ENCODE measurements at places on chromosomes 4 and X. TPM values are rescaled to one million over a fixed set of nuclear protein-coding genes. Genes with fewer than 3 reads are reported as not detected.

FGF13 gene
- 0.10 TPM for polyA plus RNA-seq

VCX3A gene
- polyA plus RNA-seq = not detected

PDCL2 gene
- polyA plus RNA-seq = not detected

TMSB15C gene
- polyA plus RNA-seq = 1.5 TPM

GLA gene
- 38.3 TPM for polyA plus RNA-seq

GRCh38 chr4:120005527-120005926 is 61.1 kb downstream of the MAD2L1 start:
- H3K4me3 ChIP-seq = no peak overlapping the region
- H3K4me1 ChIP-seq = peaks cover 2% of the 10 kb centered on the region
- H3K27me3 ChIP-seq = no peaks in the 10 kb centered on the region
- H3K36me3 ChIP-seq = no peaks in the 10 kb centered on the region
- no peak overlapping the region for H3K27ac ChIP-seq

DNA sequence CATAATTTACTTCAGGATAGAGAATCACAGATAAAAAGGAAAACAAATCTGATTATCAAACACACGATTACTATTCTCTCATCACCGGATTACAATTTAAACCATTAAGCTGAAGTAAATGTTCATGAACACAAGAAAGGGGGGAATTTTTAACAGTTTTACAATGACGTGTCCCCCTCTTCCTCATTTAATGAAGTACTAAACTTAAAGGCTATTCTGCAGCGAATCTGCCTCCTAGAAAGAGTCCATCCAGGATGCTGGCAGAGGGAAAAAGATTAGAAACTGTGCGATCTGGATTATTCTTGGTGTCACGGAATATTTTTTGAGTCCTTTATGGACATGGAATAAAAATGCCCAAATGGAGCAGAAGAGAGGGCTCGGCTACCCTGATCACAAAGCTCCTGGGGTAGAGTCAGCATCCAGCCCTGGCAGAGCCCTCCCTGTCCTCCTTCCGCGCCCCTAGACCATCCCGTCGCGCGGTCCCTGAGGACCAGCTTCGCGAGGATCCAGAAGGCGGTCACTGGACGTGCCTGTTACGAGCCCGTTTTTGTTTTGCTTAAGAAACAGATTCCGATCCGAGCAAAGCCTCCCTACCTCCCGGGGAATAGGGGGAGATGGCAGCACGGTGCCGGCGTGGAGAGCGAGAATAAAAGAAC is 1.2 kb downstream of the ELF2 start:
- DNase-seq = no peak
- peak overlapping the region; percentile 78 for H3K27ac ChIP-seq
- H3K27me3 ChIP-seq = no peaks in the 10 kb centered on the region
- H3K4me1 ChIP-seq = peaks cover 16% of the 10 kb centered on the region
- H3K36me3 ChIP-seq = no peaks in the 10 kb centered on the region

GRCh38 chr4:70734168-70734954 is 12.6 kb downstream of the RUFY3 start:
- DNase-seq = no peak
- H3K27ac ChIP-seq = peak overlapping the region; percentile 71
- H3K4me3 ChIP-seq = peak overlapping the region; percentile 15
- H3K4me1 ChIP-seq = peaks cover 12% of the 10 kb centered on the region
- H3K27me3 ChIP-seq = no peaks in the 10 kb centered on the region

DNA sequence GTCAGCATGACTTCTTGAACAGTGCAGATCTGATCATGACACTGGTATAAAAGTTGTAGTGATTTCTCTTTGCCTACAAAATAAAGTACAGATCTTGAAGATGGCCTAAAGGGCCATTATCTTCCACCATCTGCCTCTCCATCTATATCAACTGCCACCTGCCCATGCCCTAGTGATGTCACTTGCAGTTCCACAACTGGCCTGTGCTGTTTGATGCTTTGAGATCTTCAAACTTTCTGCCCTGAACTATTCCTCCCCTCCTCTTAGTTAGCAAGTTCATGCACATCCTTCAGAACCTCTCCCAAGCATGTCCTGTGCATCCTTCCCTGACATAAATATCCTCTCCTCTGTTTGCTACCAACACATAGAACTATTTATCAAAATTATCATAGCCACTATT is 217.0 kb downstream of the SOWAHB start:
- H3K4me3 ChIP-seq = no peak overlapping the region
- H3K27ac ChIP-seq = no peak overlapping the region
- no peaks in the 10 kb centered on the region for H3K4me1 ChIP-seq
- no peaks in the 10 kb centered on the region for H3K27me3 ChIP-seq

GRCh38 chrX:16023790-16024734 is 99.3 kb upstream of the GRPR start:
- H3K4me1 ChIP-seq = peaks cover 32% of the 10 kb centered on the region
- no peaks in the 10 kb centered on the region for H3K27me3 ChIP-seq
- no peaks in the 10 kb centered on the region for H3K36me3 ChIP-seq
- H3K27ac ChIP-seq = peak overlapping the region; percentile 62

DNA sequence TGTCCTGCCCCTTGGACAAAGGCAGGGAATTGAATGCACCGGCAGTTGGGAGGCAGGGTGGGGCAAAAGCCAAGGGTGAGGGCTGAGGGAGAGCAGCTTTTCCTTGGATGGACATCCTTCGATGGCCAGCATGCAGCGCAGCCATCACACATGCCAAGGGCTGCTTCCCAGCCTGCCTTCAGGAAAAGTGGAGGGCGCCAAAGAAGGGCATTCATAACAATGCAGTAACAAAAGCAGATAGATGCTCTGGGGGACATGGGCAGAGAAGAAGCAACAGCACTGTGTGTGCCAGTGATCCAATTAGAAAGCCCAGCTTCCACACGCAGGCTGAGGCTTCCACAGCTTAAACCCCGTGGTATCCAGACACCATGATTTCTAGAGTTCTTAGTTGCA is 71.5 kb downstream of the TSPAN5 start:
- no peak overlapping the region for H3K27ac ChIP-seq
- H3K4me1 ChIP-seq = no peaks in the 10 kb centered on the region
- peaks cover 3% of the 10 kb centered on the region for H3K36me3 ChIP-seq

- DNase-seq = no peak
- no peaks in the 10 kb centered on the region for H3K27me3 ChIP-seq
- H3K4me1 ChIP-seq = no peaks in the 10 kb centered on the region
- no peak overlapping the region for H3K27ac ChIP-seq
- H3K4me3 ChIP-seq = no peak overlapping the region
Measured at GRCh38 chr4:115678425-115678941, 565.1 kb upstream of the NDST4 start.

- no peak overlapping the region for H3K27ac ChIP-seq
- H3K4me3 ChIP-seq = no peak overlapping the region
- DNase-seq = no peak
- no peaks in the 10 kb centered on the region for H3K27me3 ChIP-seq
Measured at GRCh38 chr4:15901007-15901406, 37.5 kb downstream of the FGFBP1 start.

DNA sequence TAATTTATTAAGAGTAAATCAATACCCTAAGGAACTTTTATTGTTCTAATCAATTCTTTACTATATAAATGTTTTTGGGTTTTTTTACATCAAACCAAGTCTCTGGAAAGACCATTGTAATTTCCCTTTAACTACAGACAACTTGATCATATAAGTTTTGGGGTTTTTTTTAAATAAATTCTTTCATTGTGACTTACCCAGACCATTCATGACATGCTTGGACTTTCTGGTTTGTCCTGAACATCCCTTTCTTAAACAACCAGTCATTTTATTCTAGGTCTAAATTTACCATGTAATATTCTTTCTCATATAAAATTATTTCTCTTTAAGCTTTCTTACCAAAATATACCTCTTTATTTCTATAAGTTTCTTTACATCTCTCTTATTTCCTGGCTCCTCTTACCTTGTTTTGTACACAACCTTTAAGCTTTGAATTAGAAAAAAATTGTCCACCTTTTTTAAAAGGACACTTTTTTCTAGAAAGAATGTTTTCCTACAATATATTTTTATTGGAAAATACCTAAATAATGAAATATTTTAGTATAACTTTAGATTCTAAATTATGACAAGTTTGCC is 8.4 kb downstream of the CNGA1 start:
- no peak overlapping the region for H3K4me3 ChIP-seq
- no peak for DNase-seq
- no peaks in the 10 kb centered on the region for H3K4me1 ChIP-seq
- no peaks in the 10 kb centered on the region for H3K27me3 ChIP-seq
- H3K36me3 ChIP-seq = no peaks in the 10 kb centered on the region

DNA sequence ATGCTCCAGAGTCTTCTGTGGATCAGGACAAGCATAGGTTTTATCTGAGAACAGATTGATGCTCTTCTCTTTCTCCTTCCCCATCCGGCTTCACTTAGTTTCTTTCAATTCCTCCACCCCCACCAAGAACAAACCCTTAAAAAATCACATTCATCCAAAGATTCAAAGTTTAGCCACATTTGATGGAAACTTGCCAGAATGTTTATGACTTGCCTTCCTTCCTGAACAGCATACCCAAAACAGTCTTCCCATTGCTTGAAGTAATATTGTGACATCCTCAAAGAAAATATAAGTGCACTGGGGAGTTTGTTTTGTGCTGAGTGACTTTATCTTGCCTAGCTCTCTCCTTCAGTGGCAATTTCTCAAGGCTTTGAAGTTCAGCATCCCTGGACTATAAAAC is 83.0 kb downstream of the MAGEB17 start:
- no peak overlapping the region for H3K27ac ChIP-seq
- no peaks in the 10 kb centered on the region for H3K4me1 ChIP-seq
- H3K27me3 ChIP-seq = no peaks in the 10 kb centered on the region
- no peaks in the 10 kb centered on the region for H3K36me3 ChIP-seq

GRCh38 chr4:48557478-48557877 is 67.4 kb downstream of the ZAR1 start:
- no peaks in the 10 kb centered on the region for H3K27me3 ChIP-seq
- DNase-seq = no peak
- H3K4me1 ChIP-seq = no peaks in the 10 kb centered on the region
- H3K27ac ChIP-seq = no peak overlapping the region
- H3K4me3 ChIP-seq = no peak overlapping the region

DNA sequence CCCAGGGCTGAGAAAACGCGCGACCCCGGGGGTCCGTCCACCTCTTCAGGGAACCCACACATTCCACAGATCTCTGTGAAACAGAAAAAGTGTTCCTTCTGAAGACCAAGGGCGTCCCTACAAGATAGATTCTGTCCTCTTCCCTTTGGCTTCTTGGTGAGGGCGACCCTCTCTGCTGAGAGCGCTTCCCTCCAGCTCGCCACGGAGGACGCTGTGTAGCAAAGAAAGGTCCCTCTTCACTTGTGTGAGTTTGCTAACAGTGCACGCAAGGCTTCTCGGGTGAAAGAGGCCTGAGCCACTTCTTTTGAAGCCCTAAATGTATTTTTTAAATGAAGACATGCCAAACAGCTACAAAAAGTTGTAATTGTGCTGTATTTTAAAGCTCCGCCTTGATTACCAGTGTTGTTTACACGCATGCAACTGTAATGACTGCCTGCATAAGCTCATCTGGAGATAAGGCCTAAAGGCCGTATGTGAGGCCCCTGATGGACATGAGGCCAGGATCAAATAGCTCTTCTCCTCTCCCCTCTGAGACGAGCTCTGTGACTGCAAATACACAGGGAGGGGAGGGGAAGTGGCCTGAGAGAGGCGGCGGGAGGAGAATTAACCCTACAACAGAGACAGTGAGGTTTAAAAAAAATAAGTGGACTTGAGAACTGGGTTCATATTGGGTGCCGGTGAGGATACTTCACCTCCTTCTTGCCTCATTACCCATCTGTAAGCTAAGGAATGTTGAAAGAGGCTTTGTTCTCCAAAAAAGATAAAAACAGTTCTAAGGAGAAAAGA is 95.5 kb downstream of the SOWAHB start:
- DNase-seq = no peak
- H3K27ac ChIP-seq = no peak overlapping the region
- peaks cover 3% of the 10 kb centered on the region for H3K4me1 ChIP-seq
- no peaks in the 10 kb centered on the region for H3K36me3 ChIP-seq

DNA sequence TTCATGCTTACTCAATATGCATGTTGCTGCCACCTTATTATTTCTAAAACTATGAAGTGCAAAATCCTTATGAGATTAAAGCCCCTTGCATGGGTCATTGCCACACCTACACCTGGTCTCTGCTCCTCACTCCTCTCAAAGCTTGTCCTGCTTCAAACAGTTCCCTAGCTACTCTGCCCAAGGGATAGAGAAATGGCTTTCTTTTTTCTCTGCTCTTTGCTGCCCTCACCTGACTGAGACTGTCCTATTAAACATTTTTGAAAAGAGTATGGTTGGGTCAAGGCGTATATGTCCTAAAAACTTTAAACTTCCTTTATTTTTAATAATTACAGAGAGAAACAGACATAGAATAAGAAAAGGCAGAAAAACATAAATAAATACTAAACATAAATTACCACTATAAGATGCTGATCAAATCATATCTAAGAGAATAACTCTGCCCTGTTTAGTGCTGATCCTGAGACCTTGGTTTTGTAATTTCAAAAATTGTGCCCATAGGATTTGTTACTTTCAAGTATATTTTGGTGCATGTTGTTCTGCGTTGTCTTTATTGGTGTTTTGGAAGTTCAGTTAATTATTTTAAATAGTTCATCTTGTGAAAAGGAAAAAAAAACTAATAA is 704.9 kb upstream of the PABPC4L start:
- no peak for DNase-seq
- no peaks in the 10 kb centered on the region for H3K4me1 ChIP-seq
- no peak overlapping the region for H3K27ac ChIP-seq
- H3K36me3 ChIP-seq = no peaks in the 10 kb centered on the region
- H3K27me3 ChIP-seq = no peaks in the 10 kb centered on the region

DNA sequence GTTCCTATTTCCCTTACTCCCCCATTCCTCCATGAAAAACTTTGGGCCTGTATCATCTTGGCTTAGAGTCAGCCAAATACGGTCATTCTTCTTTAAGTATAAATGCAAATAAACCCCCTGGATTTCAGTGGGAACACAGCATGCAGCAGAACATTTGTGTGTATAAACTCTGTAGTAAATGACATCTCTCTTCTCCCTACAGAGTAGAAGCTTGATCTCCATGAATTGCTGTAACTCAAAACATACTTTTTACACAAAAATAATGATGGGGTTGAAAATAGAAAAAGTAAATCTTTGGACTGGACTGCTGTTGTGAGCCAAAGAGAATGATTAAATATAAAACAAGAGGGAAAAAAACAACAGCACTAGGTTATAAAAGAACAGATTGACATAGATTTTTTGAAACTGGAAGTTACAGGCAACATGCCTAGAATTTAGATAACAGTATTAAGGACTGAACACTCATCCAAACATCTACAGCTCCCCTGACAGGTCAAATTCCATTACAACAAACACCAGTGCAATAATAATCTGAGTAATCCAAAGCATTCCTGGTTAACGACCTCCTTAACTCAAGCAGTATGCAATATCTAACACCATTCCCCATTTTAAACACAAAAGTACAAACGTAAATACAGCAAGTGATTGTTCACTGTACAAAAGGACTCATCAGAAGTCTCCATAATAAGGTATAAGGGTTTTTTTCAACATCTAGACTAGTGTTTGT is 30.7 kb downstream of the TSPAN5 start:
- no peak for DNase-seq
- H3K27ac ChIP-seq = peak overlapping the region; percentile 85
- no peak overlapping the region for H3K4me3 ChIP-seq
- H3K4me1 ChIP-seq = peaks cover 38% of the 10 kb centered on the region
- peaks cover 3% of the 10 kb centered on the region for H3K36me3 ChIP-seq

- no peaks in the 10 kb centered on the region for H3K4me1 ChIP-seq
- H3K27me3 ChIP-seq = no peaks in the 10 kb centered on the region
- no peak for DNase-seq
- H3K4me3 ChIP-seq = no peak overlapping the region
- no peaks in the 10 kb centered on the region for H3K36me3 ChIP-seq
- no peak overlapping the region for H3K27ac ChIP-seq
Measured at GRCh38 chrX:68018248-68019203, 414.8 kb downstream of the OPHN1 start.

- no peaks in the 10 kb centered on the region for H3K36me3 ChIP-seq
- no peak for DNase-seq
- H3K4me3 ChIP-seq = no peak overlapping the region
- no peak overlapping the region for H3K27ac ChIP-seq
- H3K4me1 ChIP-seq = peaks cover 20% of the 10 kb centered on the region
Measured at GRCh38 chrX:129678614-129679195, 23.9 kb upstream of the APLN start.

All from keratinocyte (primary cell).